Daoy (cell line): ENCODE measurements at places on chromosomes 2 and 18. TPM values are rescaled to one million over a fixed set of nuclear protein-coding genes. Genes with fewer than 3 reads are reported as not detected.
A peak's percentile ranks its signal among the peaks of the same experiment; 100 is the strongest.

Gene ABHD1
- total RNA-seq = 1.7 TPM in 1 of 2 replicates, not detected in the other

- no peak for DNase-seq
These were observed 385.4 kb downstream of the SOX11 start for GRCh38 chr2:6077585-6077984.

DNA sequence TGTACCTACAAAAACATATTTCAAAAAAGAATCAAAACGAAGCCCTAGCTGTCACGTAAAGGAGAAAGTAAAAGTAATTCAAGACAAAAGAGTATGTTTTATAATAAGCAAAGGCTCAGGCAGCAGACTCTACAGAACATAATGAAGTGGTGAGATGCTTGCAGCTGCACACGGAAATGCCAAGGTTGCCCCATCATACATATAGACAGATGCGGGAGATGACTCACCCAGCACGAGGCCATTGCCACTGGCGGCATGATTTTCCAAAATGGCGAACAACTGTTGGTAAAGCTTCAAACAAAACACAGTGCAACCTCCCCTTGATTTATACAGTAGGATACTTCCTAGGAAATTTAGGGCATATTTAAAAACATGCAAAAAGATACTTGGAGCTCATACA lies 26.0 kb upstream of the C1QL2 start:
- peak; percentile 79 for DNase-seq

Gene TRPM8
- total RNA-seq = 0.06 and 0.12 TPM in 2 replicates

GRCh38 chr18:47296462-47296861 lies 45.0 kb upstream of the SKOR2 start:
- DNase-seq = no peak

- DNase-seq = peak; percentile 94
These were observed 50.1 kb downstream of the GREB1 start for GRCh38 chr2:11583840-11584524.

DNA sequence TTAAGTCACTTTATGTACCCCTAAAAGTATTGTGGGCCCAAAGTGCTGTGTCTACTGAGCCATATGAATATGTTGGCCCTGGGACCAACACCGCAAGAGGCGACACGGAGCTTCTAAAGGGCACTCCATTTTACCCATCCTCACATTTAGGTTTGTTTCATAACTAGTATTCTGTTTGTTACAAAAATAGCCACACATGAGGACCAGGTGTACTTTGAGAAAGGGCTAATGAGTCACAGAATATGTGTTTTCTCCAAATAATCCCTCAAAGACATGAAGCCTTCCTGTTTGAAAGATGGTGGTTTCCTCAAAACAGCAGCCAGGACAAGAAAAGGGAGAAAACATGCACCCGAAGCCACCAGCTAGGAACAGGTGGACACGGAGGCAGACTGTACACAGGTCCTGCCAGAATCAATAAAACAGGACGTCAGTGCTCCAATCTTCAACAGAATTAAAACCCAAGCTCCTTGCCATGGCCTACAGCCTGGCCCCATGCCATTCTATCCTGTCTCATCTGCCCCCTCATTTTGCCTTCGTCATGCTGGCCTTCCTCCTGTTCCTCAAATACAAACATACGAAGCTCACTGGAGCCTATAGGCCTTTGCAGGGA lies 21.8 kb upstream of the GRB14 start:
- DNase-seq = no peak

Gene KLF11
- 3.9 and 4.9 TPM in 2 replicates for total RNA-seq
